Esophagus squamous epithelium (tissue), 5 donors: ENCODE measurements at places on chromosomes 12 and 14. TPM values are rescaled to one million over a fixed set of nuclear protein-coding genes. Genes with fewer than 3 reads are reported as not detected.

The BEGAIN gene
- total RNA-seq, result 1.5 TPM

The SLC17A8 gene
- not detected for total RNA-seq

The IL22 gene
- total RNA-seq, result not detected

The PRR4 gene
- not detected for total RNA-seq

- no peak for DNase-seq
These were observed 73.2 kb downstream of the KIF21A start for GRCh38 chr12:39369756-39370155.

GRCh38 chr14:30156571-30156970, 228.9 kb upstream of the PRKD1 start:
- no peak for DNase-seq

GRCh38 chr12:18895540-18895939, 157.6 kb downstream of the CAPZA3 start:
- no peak for DNase-seq

GRCh38 chr12:121400332-121401139, 618 bp downstream of the RNF34 start:
- DNase-seq, result no peak

DNA sequence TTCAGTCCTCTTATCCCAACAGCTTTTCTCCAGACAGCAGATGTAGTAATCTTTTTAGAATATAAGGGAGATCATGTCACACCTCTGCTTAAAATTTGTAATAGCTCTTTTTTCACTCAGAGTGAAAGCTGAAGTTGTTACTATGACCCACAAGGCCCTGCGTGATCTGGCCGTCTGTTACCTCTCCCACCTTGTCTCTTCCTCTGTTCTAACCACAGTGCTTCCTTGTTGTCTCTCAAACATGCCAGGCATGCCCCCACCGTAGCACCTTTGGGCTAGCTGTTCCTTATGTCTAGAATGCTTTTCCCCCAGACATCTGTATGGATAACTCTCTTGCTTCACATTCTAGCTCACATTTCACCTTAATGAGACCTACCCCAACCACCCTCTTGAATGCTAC, 6.5 kb downstream of the NECAP1 start:
- no peak for DNase-seq

- no peak for DNase-seq
These were observed 10.6 kb upstream of the MLXIP start for GRCh38 chr12:122067966-122068365.

GRCh38 chr12:122866379-122866778, 29.5 kb downstream of the VPS37B start:
- no peak for DNase-seq

DNA sequence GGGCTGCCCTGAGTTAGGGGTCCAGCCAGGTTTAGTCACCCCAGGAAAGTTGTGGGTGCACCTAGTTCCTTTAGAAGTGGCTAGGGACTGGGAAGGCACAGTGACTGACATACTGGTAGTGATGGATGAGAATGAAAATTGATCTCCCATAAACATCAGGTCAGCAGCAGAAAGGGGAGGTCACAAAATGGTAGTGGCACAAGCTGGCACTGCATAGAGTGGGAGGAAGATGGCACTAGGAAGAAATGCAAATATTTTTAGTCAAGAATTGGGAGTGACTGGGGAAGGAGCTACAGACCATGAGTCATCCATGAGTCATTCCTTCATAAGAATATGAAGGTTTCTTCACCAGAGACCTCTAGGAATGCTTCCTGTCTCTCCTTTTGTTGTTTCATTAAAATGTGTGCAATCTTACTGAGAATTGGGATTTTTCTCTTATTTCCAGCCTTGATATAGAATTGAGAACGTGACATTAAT, 198.3 kb upstream of the AMIGO2 start:
- DNase-seq, result no peak

- no peak for DNase-seq
These were observed 52.4 kb upstream of the STON2 start for GRCh38 chr14:81452341-81453133.

DNA sequence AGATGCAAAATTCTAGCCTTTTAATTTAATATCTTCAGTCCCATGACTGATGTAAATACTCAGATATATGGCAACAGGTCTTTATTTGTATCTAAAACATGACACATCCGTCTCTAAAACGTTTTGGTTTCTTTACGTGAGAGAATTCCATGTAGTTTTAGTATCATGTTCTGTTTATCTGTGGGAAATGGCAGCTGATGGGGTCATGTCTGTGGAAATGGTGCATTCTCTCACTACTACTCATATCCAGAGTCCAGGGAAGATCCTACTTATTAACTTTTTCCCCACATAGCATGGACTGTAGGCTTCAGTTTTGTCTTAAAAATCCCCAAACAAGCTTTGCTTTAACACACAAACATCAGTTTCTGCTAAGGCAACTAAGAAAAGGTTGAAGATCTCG, 53.8 kb downstream of the SPTLC2 start:
- DNase-seq, result no peak

GRCh38 chr14:50766338-50766886, 64.5 kb downstream of the NIN start:
- DNase-seq, result no peak
